ENCODE measurements at places on chromosomes 5 and 9.

- no peak for DNase-seq
Observed at GRCh38 chr9:127014216-127014909, 99.8 kb downstream of the RALGPS1 start.

DNA sequence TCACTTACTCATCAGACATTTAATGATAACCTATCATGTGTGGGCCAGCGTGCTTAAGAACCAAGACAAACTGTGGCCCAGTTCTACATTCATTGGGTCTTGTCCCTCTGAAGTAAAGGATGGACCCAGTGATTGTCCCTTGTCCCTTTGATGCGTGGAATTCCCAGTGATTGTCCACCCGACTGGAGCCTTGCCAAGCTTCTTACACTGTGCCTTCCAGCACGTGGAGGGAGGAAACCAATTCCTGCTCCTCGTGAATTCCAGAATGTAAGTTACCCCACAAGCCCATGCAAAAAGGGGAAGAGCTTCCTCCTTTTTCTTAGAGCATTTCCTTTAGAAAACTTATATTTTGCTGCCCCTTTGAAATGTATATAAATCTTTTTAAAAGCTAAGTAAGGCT is 7.9 kb downstream of the CKMT2 start:
- no peak for DNase-seq

DNA sequence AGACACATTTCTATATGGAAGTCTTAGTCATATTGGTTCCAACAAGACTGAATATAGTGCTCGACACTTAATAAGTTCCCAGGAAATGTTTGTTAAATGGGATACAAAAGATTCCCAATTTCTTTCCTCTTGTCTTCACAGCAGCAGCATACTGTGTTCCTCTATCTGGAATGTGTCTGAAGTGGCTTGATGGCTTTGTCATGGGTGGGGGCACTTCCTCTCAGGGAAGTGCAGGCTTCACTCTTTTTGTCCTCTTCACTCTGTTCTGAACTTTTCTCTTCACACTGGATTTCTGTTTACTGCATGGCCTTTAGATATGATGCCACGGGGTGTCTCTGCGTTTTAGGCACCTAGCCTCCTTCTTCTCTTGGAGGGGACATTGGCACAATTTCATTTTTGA is 127.7 kb upstream of the C9orf72 start:
- DNase-seq, result no peak

- no peak for DNase-seq
Observed at GRCh38 chr9:37248651-37249163, 128.3 kb downstream of the ZCCHC7 start.

- no peak for DNase-seq
Observed at GRCh38 chr5:33857037-33857436, 34.8 kb downstream of the ADAMTS12 start.

- no peak for DNase-seq
Observed at GRCh38 chr5:91311168-91311696, 71.9 kb downstream of the ARRDC3 start.

DNA sequence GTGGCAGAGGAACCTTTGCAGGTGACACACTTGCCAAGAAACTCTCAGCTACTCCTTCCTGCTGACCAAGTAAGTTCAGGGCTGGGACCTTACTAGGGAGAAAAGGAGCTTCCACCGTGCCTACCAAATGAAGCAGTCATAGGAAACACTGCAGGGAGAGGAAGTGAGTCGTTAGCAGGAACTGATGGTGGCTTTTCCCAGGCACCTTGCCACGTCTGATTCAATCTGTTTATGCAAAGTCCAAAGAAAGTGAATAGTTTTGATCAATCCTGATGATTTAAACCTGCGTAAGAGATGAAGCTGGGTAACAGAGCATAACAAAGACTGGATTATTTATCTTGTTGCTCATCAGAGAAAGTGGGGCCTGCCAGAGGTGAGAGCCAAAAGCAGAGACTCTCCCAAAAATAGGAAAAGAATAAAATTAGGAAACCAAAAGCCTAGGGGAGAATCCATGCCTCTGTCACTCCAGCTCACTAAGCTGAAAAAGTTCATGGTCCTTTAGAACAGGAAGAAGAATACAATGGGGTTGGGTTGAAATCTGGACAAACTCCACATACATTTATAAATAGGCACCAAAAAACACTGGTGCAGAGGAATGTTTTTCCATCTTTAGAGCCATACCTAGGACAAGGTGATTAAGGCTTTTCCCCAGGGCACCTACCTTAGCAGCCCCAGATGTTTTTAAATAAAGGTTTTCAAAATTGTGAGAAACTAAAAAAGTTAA is 9.3 kb upstream of the PFDN1 start:
- no peak for DNase-seq

DNA sequence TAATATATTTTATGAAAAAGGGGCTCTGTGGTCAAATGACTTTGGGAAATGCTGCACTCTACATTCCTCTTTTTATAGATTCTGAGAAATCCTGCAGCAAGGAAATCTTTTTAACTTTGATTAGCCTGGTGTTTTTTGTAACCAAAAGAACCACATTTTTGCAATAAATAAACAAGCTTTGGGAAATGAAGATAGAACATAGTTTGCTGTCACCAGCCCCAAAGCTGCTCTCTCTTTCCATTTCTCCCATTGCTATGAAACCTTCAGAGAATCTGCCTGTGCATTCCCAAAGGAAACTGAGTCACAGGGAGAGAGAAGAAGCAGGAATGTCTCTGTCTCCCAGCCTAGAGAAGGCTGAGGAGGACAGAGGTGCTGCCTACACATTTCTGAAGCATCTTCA is 59.0 kb downstream of the COL15A1 start:
- no peak for DNase-seq

DNA sequence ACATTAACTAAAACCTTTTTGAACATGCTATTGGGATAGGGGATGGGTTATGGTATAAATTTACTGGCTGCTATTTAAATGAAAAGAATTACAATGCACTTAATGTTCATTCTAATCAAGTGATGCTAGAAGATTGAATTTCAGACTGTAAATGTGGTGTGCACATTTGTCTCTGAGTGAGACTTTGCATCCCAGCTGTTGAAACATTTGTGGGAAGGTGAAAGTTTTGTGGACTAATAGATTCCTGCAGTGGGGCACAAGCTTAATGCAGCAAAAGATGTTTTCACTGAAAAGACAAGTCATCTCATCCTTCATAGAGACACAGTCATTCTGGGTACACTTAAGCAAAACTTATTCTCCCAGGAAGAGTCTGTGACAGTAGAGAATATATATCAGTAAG is 323.6 kb downstream of the NFIB start:
- no peak for DNase-seq

- DNase-seq, result no peak
Observed at GRCh38 chr5:124997186-124997893, 250.9 kb upstream of the ZNF608 start.

- no peak for DNase-seq
Observed at GRCh38 chr5:172303572-172304335, 20.2 kb upstream of the UBTD2 start.

- DNase-seq, result no peak
Observed at GRCh38 chr5:161094411-161094810, 242.4 kb upstream of the ATP10B start.

- no peak for DNase-seq
Observed at GRCh38 chr9:103949096-103949495, 145.0 kb upstream of the SMC2 start.

GRCh38 chr5:8766448-8766847 is 779.4 kb downstream of the SEMA5A start:
- DNase-seq, result no peak

GRCh38 chr5:161382685-161383084 is 163.8 kb downstream of the GABRB2 start:
- no peak for DNase-seq

- DNase-seq, result peak; percentile 67
Observed at GRCh38 chr5:149141224-149141956, at the start of gene ABLIM3. ABLIM3 (plus strand) TSS chr5:149141493; CDS start chr5:149142096, 603 bp downstream.

DNA sequence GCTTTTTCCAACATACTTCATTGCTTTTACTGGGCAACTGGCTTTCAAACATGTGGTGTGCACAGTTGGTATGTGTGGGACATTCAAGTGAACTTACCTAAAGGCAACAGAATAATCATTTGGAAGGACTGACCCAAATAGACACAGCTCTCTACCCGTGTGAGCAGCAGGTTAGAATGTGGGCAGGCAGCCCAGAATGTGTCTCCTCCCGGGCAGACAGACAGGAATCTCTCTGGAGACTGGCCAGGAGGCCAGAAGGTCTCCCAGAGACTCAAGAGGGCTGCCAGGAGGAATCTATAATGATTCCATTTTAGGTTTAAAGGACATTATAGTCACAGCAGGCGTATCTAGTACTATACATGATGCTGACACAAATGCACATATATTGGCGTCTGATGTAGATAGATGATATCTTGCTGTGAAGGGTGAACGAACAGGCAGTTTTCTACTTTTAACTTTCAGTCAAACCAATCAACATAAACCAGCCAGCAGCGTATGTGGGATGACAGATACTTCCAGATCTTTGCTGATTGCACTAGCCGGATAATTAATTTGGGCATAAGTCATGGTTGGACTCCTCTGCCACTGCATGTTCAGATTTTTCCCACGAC is 297.4 kb upstream of the ZNF608 start:
- no peak for DNase-seq

- DNase-seq, result no peak
Observed at GRCh38 chr5:145574889-145575573, 260.1 kb downstream of the PRELID2 start.

GRCh38 chr9:132994410-132995120 is 16.1 kb downstream of the GFI1B start:
- DNase-seq, result no peak

DNA sequence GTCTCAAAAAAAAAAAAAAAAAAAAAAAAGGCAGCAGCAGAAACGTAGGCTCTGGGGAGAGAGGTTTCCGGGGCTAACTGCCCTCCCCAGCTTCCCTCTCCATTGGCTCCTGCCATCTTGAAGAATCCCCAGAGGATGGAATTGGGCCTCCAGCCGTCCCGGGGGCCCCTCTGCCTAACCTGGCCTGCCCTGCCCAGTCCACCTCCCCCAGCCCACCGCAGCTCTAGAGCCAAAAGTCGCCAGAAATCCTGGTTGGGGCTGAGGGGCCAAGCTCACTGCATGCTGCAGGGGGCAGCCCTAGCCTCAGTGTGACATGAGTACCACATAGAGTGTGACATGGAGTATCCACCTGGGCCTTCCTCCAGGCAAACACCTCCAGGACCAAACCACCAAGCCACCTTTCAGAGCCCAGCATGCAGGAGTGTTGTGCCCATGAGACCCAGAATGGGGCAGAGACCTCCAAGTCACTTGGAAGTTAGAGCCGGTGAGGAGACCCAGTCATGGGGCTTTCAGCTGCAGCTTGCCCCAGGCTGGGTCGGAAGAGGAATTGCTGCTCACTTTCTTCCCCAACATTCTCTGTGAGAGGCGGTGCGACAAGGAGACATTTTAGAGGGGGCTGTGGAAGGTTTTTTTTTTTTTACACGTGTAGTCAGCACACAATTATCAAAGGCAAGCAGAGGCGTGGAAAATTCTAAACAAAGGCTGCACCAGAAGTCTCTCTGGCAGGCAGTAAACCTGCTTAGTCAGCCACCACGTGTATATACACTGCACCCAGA is 17.6 kb downstream of the CD74 start:
- no peak for DNase-seq

DNA sequence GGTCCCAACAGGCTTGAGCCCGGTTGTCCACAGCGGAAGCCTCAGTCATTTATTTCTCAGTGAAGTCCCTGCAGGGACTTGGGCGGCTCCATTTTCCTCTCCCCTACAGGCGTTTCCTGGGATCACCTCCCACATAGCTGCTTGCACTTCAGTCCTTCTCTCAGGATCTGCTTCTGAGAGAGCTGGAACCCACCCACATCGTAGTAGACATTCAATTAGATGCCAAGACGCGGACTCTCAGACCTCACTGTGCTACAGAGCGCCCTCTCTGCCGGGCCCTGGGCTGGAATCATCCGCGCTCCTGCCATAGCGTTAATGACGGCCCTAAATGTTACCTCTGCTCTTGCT is 54.0 kb upstream of the ROR2 start:
- DNase-seq, result no peak

DNA sequence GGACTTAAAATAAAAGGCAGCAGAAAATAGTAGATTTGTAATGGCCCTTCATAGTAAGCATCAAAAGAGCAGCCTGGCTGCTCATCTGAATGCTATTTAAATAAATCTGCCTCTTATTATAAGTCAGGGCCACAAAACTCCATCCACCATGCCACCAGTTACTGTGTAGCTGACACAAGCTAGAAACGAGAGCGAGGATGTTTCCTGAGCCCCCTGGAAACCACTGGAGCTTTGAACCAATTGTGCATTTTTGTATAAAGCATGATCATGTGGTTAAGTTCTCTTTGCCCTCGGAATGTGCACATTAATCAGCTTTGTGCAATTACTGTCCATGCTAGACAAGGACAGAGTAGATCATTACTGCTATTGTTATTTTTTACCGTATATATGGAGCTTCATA is 17.4 kb downstream of the SLC24A2 start:
- no peak for DNase-seq

DNA sequence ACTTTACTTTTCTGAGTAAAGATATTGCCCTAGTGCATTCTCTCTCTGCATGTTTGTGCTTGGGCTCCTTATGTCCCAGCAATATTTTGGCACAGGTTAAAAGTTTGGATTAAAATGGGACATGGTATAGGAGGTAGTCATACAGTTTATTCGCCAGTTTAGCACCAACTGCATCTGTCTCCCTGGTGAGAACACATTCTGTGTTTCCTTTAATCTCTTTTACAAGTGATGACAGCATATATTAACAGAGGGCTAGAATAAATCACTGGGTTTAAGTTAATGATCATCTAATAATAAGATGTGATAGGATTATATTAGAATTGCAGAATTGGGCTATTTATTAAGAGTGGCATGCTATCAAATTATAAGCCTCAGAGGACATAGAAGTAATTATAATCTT is 550.1 kb downstream of the LRRC70 start:
- no peak for DNase-seq

GRCh38 chr9:132074736-132075135 is 4.9 kb downstream of the MED27 start:
- DNase-seq, result no peak

DNA sequence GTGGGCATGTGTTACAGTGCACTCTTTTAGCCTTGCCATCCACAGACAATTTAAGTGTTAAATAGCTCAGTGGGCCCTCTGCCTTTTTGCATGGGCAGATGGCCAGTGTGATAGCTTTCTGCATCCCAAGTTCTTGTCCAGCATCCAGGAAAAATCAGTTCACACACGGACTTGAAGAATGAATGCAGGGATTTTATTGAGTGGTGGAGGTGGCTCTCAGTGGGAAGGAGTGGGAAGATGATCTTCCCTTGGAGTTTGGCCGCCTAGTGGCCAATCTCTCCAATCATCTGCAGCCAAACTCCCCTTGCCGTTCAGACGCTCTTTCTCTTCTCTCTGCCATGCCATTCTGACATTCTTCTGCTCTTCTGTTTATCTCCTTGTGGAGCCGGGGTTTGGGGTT is 322.4 kb upstream of the GRAMD2B start:
- no peak for DNase-seq

DNA sequence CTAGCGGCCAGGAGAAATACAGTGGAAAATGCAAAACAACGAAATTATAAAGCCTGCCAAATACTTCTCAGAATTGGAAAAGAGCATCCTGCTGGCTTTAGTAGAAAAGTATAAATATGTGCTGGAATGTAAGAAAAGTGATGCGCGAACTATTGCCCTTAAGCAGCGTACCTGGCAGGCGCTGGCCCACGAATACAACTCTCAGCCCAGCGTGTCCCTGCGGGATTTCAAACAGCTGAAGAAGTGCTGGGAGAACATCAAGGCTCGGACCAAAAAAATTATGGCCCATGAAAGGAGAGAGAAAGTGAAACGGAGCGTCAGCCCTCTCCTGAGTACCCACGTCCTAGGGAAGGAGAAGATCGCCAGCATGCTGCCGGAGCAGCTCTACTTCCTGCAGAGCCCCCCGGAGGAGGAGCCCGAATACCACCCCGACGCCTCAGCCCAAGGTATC is 15.0 kb downstream of the MSANTD3 start:
- no peak for DNase-seq
